Right ventricle myocardium superior (tissue), 1 donor: ENCODE measurements at places on chromosomes 12 and 14.

GRCh38 chr14:65492266-65492665 lies 79.7 kb downstream of the FUT8 start:
- DNase-seq = no peak

GRCh38 chr14:93116676-93117200 lies 1.0 kb upstream of the ITPK1 start:
- DNase-seq = no peak

DNA sequence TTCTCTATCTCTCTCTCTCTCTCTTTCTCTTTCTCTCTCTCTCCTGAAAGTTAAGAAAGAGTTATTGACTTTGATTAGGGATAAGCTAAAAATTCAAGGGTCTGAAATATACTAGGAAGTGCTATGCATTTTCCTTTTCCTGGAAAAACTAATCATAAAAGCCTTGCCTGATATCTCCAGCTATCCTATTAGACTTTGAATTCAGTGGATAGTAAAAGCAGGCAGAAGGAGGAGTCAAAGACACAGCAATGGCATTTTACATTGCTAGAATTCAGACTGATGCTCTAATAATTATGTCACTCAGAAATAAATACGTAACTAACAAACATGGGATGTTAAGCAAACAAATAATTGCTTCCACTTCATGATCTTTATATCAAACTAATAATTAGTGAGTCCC lies 272.0 kb downstream of the SSPN start:
- DNase-seq = no peak

DNA sequence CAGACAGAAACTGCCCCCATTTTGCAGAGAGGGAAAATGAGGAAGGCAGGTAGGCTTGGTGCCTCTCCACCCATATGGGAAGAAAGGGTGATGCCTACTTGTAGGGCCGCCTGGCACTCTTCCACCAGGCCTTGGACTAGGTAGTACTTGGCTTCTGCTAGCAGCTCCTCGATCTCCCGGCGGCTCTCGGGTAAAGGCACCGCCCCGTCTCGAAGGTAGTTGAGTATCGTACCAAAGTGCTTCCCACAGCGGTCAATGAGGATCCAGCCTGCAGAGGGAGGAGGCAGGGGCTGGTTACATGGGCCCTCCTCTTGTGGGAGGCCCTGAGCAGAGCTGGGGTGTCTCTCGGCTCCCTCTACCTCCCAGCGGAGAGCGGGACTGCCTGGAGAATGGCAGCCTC lies 16.6 kb downstream of the KCTD10 start:
- DNase-seq = no peak

- DNase-seq = no peak
Measured at GRCh38 chr14:50977863-50978528, 33.7 kb upstream of the PYGL start.

DNA sequence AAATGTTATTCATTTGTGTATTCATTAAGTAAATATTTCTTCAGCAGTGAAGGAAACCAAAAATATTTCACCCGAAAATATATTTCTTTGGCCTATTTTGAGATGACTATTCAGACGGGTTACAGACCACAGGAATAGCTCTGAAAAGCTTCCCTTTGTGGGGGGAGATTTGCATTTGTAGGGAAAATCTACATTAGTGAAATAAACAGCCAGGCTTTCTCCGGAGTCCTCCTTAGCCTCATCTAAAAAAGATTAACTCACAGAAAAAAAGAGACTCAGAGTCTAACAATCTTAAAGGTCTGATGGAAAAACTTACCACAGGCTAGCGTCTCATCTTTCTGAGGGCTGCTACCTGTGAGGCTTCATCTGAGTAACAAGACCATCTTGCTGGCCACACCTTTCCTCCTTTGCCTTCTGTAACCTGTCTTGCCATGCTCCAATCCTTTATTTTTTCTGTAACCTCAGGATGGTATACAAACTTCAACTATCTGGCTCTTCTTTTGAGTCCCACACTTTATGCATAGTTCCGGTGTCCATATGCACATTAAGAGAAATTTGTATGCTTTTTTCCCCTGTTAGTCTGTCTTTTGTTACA lies 100.7 kb downstream of the CNTN1 start:
- DNase-seq = no peak

GRCh38 chr14:97052001-97052400 lies 254.8 kb downstream of the VRK1 start:
- DNase-seq = no peak

DNA sequence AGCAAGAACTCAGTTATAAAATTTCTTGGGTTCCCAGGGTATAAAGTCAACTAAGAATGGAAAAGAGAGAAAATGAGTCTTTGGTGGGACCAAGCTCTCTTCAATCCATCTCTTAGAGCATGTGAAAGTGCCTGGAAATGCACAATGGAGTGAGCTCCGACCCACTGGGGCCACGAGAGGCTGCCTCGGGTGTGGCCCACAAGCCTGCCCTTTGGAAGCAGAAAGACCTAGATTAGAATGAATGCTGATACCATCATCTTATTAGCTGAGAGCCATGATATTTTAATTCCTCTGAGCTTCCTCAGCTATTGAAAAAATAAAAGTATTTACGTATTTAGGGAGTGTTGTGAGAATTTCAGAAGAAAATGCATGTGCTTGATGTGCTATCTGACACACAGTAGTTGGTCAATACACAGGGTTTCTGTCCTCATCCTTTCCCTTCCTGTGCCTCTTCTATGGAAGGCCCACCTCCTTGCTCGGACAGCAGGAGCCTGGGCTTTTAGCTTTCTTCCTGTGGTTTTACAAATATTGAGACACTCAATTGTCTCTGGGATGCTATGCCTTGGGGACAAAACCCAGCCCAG lies 42.5 kb downstream of the VDR start:
- DNase-seq = no peak

DNA sequence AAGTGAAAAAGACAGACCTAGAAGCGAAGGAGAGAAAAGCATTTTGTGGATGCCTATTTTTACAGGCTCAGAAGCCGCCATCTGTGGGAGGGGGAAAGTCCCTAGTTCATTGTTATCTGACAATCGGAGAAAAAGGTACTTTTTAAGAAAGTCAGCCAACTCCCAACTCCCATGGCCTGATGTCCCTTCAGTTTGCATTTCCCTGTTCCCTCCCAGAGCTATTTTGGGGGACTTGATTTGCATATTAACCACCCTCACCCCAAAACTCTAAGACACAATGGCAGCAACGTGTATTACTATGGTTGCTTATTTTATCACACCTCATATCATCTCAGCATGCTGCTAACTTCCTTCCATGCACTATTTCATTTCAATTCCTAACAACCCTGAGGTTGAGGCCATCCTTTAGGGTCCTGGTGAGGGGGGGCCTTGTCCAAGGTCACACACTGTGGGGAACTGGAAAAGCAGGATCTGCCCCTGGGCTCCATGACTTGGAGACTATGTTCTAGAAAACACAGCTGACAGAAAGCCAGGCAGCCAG lies 18.7 kb downstream of the HVCN1 start:
- no peak for DNase-seq

DNA sequence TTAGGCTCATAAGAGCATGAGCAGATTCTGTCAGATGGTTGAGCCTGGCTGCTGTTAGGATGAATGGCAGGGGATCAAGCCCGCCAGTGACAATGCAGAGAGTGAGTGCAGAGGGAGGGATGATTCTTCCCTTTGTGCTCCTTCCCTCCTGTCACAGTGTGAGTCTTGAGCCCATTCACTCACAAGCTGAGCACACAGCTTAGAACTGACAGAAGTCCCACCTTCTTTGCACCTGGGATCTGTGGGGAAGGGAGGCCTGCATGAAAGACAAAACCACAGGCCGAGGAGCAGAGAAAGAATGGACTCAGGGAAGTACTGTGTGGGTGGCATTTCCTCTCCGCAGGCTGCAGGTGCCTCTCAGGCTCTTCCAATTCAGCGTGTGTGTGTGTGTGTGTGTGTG lies 160.6 kb downstream of the KCNA5 start:
- no peak for DNase-seq

DNA sequence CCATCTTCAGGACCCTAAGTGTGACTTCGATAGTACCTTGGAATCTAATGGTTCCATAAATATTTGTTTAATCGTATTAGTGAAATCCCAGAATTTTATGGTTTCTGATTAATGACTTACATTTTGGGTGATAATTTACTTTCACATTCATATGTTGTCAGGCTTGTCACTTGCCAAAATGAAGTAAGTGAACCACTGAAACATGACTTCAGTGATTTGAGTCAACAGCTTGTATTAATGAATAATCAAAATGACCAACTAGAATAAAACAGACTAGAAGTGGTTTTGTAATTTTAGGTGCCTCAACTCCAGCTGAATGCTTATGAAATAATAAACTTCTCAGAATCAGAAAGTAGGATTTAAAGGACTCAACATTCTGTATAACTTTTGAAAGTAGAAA lies 517.1 kb downstream of the PRKD1 start:
- DNase-seq = no peak

- DNase-seq = no peak
Measured at GRCh38 chr14:46256381-46256780, 395.2 kb downstream of the RPL10L start.

DNA sequence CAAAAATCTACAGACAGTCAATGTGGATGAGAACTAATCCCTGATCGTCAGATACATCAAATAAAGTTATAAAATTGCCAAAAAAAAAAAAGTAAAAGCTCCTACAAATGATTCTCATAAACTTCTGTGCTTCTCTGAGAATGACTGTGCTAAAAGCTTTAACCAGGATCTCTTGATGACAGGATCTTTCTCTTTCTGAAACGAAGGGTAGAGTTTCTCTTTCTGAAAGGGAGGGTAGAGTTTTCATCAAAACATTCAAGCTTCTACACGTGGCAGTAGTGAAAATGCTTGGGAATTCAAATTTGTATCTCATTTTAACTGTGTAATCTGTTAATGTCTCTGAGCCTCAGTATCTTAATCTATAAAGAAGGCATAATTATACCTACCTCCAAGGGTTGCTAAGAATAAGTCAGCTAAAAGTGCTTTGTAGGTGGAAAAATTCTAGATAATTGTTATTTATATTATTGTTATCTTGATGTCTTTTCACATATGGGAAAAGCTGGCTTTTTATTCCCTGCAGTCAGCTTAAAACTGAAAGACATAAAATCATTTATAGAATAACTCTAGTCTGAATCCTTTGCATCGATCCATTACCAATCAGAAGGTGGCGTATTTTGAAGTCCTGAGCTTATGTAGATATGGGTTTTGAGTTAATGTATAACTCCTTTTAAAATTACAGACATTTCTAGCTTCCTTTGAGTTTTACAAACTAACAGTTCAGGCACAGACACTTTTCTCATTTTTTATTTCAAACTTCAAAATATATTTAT lies 157.4 kb downstream of the DACT1 start:
- no peak for DNase-seq

DNA sequence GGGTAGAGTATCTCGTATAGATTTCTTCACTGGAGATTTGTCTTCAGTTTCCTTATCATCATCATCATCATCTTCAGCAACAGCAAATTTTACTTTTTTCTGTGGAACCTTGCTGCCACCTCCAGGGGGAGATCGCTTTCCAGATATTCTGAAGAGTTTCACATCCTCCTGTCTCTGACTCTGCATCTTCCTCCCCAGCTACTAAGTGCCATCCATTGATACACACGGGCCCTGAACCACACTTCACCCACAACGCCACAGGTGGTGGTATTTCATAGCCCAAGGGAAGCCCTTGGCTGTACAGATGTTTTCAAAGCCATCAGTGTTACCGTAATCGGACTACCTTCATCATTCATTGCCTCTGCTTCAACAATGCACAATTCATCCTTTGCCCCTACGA lies 82.2 kb downstream of the PPP2R5C start:
- no peak for DNase-seq
